CD4-positive, alpha-beta T cell treated with Interleukin-4 for 1 hour (primary cell): ENCODE measurements at places on chromosomes 2 and 18.
A peak's percentile ranks its signal among the peaks of the same experiment; 100 is the strongest.

GRCh38 chr2:179129574-179130238 is 79.8 kb upstream of the CCDC141 start:
- DNase-seq, result peak; percentile 28

GRCh38 chr2:51165534-51166260 is 133.8 kb upstream of the NRXN1 start:
- DNase-seq, result no peak

DNA sequence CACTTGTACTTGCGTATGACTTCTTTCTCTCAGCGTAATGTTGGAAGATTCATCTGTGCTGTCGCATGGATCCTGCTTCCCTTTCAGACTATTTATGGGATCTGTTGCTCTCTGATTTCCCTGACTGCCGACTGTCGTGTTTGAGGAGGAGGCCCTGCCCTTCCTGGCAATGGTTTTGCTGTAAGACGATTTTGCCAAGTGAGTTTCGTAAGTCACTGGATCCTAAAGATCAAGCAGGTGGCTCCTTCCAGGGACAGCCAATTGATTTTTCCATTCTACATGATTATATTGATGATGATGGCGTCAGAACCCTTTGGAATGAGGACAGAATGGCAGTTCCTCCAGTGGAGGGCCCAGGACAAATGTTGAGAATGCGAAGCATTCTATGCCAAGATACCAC is 8.7 kb upstream of the B3GNT2 start:
- no peak for DNase-seq

DNA sequence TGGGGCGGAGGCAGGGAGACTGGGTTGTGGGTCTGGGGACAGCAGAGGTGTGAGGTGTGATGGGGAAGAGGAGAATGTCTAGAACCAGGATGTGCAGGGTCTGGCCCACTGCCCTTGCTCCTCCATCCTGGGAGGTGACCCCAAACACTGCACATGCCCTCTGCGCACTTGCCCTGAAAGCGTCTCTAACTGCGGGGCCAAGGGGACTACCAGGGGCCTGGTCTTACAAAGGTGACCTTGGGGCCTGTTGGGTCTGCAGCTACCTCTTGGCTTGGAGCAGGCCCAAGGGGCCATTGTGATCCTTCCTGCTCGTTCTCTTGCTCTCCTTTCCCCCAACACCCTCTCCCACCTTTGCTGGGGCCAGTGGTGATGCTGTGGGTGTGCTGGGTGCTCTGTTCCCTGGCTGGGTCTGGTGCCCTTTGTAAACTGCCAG is 48.0 kb upstream of the FAHD2A start:
- no peak for DNase-seq

GRCh38 chr2:215833531-215834162 is 179.7 kb downstream of the MREG start:
- no peak for DNase-seq

- no peak for DNase-seq
These were observed 52.8 kb downstream of the IKZF2 start for GRCh38 chr2:213098612-213099011.

DNA sequence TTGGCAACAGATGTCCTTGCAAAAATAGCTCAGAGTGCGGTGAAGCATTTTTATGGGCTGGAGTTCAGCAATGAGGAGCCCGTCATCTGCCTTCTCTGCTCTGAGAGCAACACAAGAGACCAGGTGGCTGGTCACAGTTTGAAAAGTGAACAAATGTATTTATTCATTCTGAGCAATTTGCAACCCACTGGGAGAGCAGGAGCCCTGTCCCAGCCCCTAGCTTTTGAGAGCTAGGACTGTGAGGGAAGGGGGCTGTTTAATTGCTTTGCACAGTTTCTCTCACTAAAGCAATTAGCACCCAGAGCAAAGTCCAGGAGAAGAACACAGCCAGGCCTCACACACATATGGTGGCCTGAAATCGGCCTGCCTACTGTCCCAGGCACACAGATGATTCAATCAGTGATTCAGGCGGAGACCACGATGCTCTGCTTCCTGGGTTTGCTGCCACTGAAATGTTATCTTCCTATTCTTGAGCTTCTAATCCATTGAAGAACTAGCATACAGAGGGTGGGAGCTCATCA is 646.1 kb upstream of the ACVR2A start:
- no peak for DNase-seq

- no peak for DNase-seq
These were observed 3.6 kb downstream of the PAPOLG start for GRCh38 chr2:60759654-60760053.

- no peak for DNase-seq
These were observed 231.9 kb upstream of the FN1 start for GRCh38 chr2:215667585-215668377.

DNA sequence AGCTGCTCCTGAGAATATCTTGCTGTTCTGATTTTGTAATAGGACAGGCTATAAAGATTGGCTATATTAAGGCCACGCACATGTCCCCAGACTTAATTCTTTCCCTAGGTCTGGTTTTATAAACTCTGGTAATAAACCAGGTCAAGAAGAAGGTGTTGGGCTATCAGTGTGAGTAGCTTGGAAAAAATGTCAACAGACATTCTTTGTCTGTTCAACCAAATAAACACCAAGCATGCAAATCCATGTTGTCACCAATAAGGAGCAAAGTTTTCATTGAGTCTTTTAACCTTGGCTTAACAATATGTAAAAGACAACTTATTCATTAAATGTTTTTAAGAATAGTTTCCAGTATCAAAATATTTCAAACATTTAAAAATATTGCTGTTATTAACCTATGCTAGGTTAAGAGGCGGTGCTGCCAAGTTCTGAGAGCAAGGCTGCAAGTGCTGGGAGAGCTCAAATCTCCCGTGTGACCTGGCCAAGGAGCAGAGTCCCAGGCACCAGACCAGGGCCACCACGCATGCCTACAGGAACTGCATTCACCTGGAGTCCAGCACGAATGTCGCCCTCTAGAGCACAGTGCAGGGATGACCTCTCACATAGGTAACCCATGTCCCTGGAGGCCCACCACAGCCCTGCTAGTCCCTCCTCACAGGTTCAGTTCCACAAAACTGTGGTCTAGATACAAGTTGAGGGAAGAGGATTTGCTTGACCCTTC is 120.5 kb upstream of the POU3F3 start:
- no peak for DNase-seq

DNA sequence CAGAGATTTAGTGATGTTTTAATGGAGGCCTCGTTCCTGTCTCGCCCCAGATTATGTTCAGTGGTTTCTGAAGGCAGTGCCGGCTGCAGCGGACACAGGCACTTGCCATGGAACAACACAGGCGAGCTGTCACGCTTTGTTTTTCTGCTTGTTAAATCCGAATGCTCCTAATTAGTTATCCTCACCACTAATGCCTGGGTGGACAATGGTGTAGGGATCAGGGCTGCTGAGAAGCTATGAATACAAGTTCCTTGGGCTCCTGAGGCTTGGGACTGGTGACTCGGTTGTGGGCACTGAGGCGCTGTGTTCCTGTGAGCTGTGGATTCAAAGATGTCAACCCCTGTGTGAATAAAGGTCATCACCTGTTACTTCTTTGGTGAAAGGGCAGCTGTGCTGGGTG is 123.5 kb downstream of the PLEKHM3 start:
- no peak for DNase-seq

- no peak for DNase-seq
These were observed 444.8 kb downstream of the RND3 start for GRCh38 chr2:150042500-150043171.

GRCh38 chr18:74967979-74968378 is 241.0 kb downstream of the PTGR3 start:
- no peak for DNase-seq

- DNase-seq, result peak; percentile 22
These were observed 19.2 kb downstream of the POU3F3 start for GRCh38 chr2:104872866-104873688.

GRCh38 chr2:18531194-18531593 is 29.3 kb downstream of the RDH14 start:
- DNase-seq, result no peak

DNA sequence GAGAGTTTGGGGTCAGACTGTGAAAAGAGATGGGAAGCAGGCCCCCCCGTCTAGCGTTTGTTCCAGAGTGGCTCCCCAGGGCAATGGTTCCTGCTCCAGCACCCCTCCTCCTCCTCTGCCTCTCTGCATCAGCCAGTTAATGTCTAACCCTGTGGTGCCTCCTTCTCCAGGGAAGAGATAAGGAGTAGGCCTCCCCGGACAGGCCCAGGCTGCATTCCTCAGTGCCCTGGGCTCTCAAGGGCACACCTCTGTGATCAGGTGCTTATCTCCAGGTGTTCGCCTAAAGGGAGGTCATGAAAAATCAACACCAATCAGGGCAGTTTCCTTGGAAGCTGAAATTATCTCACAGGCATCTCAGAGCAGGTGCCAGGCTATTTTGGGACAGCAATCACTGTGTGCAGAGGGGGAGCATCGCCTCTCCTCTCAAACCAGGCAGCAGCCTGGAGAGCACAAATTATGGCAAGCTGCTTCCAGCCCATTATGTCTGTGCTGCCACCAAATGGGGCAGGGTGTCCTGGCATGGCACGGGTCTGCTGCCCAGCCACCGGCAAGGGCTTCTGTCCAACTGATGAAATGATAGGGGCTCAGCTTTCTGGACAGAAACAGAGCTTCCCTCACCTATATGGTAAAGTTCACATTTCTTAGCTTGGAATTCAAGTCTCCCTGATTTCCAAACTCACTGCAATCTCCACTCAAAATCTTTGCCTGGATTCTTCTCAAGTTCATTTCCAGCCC is 255.8 kb upstream of the SLC14A2 start:
- DNase-seq, result no peak

- no peak for DNase-seq
These were observed 20.1 kb downstream of the SERPINB12 start for GRCh38 chr18:63562284-63562683.

DNA sequence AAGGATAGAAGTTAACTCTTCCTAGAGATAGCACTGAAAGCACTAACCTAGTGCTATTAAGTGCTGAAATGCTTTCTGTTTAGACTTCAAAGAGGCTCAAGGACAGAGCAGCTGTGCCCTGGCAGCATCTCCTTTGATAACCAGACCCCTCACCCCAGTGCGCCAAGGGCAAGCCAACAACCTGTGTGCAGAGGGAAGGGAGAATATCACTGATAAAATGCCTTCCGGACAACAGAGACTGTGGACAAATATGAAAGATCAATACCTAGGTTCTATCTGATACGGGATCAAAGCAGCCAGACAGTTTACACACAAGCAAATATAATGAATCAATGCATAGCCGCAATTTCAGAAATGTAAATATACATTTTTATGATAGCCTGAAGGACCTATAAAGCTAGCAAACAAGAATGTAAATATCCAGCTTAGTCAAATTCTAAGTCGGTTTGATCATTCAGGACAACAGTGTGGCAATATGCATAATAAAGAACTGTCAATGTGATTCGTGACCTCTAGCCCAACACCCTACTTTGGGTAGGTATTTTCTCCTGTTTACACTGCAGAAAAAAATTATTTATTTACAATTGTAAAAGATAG is 91.8 kb upstream of the RFX8 start:
- no peak for DNase-seq

DNA sequence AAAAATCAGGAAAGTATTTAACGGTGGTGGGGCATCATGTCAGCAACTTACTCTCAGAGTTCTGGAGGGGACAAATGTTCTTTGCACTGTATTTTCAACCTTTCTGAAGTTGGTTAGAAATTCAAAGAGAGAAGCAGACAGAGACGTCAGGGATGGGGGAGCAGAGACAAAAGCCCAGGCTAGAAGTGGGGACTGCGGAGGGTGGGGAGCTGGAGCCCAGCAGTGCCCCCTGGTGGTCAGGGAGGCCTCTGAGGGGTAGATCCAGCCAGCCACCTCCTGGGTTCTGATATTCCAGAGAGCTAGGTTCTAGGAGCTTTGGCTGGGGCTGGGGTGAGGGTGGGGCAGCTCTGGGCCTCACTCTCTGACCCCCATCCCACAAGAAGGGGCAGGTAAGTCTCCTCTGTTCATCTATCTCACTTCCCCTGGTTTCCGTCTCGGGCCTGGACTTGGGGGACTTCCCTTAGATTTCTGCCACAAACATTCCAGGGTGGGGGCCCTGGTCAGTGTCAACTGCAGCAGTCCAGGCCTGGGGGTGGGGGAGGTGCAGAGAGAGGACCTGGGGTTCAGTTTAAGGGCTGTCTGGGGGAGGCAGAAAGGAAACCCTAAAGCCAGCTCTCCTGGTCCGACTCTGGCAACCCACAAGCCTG is 8.9 kb downstream of the TNS1 start:
- peak; percentile 34 for DNase-seq

DNA sequence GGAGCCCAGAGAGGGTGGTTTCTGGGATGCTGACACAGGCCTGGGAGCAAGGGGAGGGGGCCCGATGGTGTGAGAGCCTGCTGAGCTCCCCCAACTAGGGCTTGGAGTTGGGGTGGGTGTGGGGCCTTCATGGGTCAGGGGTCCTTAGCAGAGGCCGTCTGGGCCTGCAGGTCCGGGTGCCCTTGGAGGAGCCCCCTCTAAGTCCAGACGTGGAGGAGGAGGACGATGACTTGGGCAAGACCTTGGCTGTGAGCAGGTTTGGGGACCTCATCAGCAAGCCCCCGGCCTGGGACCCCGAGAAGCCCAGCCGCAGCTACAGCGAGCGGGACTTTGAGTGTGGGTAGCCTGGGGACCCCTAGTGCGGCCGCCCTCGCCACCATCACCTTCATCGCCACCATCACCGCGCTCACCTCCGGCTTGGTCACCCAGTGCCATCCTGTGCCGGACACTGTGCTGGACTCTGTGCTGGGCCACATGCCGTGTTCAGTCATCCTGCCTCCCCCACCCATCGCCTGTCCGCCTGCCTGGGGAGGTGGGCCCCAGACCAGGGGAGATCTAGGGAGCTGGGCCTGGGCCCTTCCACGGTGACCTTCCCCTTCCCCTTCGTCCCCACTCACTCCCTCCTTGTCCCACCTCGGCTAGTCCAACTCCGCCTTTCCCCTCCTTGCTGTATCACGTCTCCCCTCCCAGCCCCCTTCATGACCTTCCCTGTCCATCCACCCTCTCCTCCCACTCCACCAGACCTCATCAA is 980 bp downstream of the SLC4A3 start:
- DNase-seq, result no peak

GRCh38 chr2:80238692-80239469 is 65.7 kb downstream of the LRRTM1 start:
- peak; percentile 1 for DNase-seq

- no peak for DNase-seq
These were observed 668 bp downstream of the NFU1 start for GRCh38 chr2:69436596-69436937.

DNA sequence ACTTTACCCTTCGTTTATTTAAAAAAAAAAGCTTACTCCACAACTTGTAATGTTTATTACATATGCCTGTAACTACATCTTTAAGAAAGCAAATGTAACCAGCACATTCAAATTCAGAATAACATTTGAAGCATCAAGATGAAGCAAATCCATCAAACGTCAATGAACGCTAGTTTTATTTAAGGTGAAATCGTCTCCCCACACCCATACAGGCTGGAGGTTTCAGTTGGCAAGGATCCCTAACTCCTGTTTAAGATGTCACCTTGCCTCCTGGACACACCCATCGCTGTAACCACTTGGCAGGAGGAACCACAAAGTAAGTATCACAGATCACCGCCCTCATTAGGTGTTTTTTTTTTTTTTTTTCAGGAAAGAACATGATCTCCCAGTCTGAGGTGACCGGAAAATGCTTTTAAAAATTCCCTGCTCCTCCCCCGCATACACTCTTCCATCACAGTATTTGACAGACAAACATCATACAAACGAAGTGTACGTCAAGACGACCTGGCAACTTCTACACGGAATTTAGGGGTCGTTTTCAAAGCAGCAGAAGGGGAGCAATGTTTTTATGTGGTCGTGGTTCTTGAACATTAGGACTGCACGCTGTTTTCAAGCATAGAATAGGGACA is 19.7 kb upstream of the STPG4 start:
- peak; percentile 49 for DNase-seq
